Cortex of kidney (tissue), 1 donor: ENCODE measurements at places on chromosomes 5 and 9.

DNA sequence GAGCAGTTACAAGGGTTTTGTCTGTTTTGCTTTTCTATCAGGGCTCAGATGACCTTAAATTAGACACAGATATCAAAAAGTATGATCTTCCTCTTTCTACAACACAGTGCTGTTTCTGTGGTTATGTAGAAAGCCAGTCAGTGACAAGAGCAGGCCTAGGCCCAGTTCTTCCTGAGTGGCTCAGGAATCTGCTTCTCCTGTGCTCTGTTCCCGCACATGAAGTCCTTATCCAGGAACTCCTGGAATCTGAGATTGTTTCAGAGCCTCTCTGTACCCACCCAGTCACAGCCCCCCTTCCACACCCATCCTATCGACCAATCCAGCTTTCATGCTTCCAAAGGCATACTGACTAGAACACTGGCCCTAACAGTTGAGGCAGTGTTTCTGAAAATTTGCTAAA, 40.4 kb upstream of the SMU1 start:
- DNase-seq: no peak

DNA sequence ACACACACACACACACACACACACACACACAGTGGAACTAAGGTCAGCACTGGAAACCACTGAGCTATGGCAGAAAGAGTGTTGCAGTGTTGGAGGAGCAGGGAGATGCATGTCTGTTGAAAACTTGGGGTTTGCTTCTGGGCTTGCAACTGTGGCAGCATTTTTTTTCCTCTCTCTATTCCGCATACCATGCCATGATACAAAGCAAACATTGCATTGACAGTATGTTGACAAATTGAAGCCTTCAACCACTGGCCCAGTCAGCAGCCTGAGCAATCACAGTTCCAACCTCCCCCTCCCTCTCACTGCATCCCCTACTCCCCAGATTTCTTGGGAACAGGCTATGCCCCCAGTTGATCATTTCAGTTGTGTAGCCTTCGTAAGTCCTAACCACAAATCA, 478.1 kb upstream of the WWC1 start:
- DNase-seq: no peak

DNA sequence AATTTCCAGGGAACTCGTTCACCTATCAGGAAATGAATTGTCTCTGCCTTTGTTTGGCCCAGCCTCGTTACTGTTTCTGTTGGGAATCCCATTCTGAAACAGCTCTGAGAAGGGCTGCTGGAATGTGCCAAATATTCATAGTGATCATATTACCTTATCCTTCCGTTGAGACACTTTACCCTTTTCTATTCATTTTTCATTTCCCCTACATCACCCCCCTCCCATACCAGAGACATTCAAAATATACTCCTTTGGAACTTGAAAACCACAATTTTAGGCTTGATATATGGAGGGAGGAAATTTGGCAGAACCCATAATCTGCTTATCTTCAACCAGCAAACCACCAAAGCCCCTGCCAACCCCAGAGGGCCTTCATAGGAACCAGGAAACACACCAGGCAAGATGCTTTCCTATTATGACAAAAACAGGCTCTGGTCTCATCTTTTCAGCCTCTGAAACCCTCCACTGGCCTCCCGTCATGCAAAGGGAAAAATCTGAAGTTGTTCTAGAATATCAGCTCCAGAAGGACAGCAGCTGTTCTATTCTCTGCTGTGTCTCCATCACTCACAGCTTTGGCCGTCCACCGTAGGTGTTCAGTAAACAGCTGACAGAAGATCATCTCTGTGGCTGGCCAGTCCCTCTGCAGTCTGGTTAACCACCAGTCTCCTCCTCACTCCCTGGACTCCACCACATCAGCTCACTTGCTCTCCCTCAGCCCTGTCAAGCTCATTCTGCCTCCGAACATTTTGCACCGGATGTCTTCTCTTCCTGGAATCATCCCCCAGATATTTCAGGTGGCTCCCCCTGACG, 217.2 kb upstream of the WWC1 start:
- DNase-seq: no peak

DNA sequence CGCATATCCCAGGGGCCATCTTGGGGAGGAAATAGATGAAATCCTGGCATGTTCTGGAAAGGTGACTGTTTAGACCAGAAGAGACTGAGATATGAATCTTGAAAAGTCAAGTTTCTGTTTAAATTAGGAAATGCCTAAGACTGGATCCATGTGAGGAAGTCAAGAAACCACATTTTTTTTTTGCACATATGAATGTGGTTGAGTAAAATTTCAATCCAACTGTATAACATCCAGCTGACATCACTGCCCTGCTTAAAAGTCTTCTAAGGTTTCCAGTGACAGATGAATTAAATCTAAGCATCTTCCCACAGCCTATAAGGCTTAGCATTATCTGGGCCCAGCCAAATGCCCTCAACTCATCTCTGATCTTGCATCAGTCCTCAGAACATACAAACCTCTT, 47.7 kb upstream of the TCERG1 start:
- DNase-seq: no peak

DNA sequence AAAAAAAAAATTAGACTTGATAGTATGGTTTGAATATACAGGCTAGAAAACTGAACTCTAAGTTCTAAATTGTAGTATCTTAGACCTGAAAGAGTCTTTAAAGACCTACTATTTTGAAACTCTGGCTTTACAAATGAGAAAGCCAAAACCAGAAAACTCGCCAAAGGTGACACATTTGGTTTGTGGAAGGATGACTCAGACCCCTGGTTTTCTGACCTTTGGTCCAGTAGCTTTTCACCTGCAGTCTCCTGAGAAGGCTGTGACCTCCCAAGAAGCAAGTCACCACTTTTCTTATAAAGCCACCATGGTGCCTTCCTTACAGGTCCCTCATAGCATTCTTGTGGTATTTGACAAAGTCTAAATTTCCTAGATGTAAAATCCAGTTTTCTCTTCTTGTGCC, 102.1 kb upstream of the CEP78 start:
- DNase-seq: no peak

DNA sequence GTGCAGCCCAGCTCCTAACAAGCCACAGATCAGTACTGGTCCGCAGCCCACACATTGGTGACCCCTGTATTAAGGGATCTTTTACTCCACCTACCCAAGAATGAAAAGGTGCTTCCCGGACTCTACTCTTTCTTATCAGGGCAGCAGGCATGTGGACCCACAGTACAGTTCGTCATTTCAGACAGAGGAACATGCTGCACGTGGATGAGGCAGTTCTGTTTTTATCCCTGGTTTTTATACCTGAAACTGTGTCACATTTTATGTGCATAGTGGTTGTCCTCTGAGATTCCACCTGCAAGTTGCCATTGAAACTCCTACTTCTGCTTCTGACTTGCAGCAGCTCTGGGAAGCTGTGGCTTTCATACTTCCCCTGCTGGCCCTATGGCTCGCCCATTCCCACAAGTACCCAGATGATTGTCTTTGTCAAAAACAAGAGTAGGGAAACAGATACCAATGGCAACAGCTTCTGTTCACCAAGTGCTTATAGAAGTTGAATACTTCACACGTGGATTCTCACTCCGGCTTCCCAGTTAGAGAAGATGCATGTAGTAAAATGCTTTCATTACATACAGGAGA, 208.0 kb downstream of the TRIO start:
- DNase-seq: no peak

DNA sequence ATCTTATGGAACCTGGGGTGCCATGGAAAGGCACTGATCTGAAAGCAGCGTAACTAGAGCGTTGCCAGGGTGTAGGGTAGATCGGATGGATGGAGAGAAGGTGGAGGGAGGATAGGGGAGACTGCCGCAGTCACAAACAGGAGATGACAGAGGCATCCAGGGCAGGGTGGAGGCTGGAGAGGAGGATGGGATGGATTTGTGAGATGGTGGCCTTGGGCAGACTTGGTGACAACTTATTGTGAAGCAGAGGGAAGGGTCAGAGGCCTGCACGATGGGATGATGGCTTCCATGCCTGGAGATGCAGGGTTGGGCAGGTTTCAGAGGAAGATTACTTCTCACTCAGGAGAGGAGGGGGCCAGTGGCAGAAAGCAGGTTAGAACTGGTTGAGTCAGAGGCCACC, 2.4 kb downstream of the GLIPR2 start:
- no peak for DNase-seq

DNA sequence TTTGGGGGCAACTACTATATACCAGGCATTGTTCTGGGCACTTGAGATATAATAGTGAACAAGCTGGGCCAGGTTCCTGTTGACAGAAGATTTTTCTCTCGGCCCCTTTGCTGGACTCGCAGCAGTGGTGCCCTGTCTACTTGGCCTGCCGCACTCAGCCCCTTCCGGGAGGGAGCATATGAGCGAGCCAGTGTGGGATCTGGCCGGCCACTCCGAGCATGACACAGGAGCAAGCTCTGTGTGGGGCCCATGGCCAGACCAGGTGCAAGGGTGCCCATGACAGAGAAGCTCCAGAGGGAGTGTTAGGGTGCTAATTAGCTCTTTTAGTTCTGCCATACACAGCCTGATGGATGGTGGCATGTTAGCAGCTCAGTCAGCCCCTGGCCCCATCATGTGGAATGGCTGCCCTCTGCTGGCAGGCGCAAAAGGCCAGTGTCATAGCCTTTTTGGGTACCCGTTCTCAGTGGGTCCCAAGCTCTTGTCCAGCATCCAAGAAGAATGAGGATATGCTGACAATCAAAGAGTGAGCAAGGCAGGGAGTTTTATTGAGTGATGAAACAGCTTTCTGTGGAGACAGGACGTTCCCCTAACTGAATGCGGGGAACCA, 9.3 kb upstream of the KIF4B start:
- no peak for DNase-seq

DNA sequence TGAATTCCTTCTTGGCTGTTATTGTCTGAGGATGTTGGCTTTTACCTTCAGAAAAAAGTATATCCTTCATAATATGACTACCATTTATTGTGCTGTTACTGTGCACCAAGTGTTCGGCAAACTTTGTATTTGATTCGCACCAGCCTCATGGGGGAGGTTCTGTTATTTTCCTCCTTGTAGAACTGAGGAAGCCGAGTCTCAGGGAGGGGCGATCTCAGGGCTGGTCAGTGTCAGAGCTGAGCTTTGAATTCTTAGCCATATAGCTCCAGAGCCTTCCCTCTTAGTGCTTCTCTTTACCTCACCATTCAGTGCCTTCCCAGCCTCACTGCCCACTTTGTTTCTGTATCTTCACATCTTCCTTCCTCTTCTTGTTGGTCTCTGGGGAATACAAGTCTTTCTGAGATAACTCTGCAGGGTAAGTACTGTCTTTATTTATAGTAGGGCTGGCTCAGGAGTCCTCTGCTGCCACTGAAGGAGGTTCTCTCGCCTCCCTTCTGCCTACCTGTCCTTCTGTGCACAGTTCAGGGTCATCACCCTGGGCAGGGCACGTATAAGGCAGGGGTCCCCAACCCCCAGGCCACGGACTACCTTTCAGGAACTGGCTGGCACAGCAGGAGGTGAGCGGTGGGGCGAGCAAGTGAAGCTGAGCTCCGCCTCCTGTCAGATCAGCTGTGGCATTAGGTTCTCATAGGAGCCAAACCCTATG, 48.4 kb downstream of the GALNT10 start:
- DNase-seq: no peak

DNA sequence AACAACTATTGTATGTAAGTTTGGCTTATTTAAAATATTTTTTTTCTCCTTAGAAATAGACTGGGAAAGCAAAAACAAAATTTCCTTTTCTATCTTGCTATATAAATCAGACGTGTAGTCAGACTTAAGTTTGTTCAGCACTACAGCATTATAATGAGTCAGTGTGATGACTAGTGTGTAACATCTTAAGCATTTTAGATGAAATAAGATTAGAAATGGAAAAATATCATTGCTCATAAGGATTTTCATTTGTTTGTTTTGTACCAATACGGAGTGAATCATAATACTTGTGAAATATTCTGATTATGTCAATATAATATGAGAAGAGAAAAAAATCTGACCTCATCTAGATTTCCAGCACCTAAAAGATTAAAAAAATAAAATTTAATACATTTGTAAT, 64.7 kb upstream of the RICTOR start:
- DNase-seq: no peak

DNA sequence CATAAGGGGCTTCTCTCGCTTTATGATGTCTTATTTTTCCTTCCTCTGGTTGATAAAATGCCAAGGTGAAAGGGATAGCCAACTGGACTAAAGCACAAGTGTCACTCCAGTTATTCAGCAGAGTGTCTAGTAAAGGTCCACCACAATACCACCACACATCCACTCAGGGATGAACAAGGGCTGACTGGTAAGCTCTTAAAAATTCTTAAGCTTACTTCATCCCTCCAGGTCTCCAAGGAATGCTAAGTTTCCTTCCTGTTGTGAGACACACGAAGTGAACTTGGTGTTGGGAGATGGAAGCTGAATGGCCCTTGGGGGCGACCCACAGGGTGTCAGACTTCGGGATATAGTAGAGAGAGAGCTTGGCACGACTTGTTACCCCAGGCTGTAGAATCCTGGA, 3.2 kb upstream of the HMGCS1 start:
- no peak for DNase-seq

- DNase-seq: no peak
Measured at GRCh38 chr5:154575546-154576428, 97.8 kb upstream of the HAND1 start.

GRCh38 chr9:135772056-135772646, 70.2 kb downstream of the KCNT1 start:
- no peak for DNase-seq

GRCh38 chr9:5375091-5375490, 35.4 kb upstream of the RLN1 start:
- no peak for DNase-seq

GRCh38 chr5:100826133-100826532, 76.9 kb downstream of the ST8SIA4 start:
- DNase-seq: no peak

GRCh38 chr9:106934442-106935238, 71.7 kb downstream of the ZNF462 start:
- DNase-seq: no peak

GRCh38 chr9:125126019-125126746, 17.1 kb downstream of the SCAI start:
- no peak for DNase-seq

DNA sequence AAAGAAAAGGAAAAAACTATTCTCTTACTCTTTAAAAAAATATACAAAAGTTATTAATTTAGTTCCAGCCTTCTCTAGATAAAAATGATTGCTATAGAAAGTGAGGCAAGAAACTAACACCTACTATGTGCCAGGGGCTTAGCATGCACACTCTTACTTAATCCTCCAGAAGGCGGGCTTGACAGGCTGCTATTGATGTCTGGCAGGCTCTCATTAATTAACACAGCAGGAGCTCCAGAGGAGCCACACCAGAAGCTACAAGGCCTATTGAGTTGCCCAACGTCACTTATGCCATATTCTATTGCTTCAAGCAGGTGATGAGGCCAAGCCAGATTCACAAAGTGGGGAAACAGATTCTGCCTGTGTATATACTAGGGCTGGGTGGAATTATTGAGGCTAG, 54.6 kb upstream of the CLINT1 start:
- DNase-seq: no peak

DNA sequence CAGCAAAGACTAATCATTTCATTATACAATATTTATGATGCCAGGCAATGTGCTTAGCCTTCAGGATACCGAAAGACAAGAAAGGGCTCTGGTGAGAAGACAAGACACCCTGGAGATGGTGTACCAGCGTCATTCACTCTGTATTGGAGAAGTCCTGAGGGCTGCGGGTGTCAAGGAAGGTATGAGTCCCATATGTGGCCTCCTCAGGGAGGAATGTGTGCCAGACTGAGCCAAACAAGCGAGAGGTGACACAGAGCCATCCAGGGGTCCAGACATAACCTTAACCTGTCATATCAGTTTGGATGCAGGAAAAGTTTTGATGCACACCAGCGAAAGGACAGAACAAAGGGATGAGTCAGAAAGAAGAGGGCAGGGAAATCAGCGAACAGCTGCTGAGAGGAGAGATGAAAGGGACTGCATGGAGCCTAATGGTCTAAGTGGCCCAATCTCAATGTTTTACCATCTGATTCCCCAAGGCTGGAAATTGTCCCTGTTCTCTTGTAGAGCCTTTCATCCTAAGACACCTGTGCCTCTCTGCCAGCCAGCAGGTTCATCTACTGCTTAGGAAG, 38.9 kb downstream of the ADRA1B start:
- no peak for DNase-seq
